ENCODE measurements at places on chromosomes 4 and X.

DNA sequence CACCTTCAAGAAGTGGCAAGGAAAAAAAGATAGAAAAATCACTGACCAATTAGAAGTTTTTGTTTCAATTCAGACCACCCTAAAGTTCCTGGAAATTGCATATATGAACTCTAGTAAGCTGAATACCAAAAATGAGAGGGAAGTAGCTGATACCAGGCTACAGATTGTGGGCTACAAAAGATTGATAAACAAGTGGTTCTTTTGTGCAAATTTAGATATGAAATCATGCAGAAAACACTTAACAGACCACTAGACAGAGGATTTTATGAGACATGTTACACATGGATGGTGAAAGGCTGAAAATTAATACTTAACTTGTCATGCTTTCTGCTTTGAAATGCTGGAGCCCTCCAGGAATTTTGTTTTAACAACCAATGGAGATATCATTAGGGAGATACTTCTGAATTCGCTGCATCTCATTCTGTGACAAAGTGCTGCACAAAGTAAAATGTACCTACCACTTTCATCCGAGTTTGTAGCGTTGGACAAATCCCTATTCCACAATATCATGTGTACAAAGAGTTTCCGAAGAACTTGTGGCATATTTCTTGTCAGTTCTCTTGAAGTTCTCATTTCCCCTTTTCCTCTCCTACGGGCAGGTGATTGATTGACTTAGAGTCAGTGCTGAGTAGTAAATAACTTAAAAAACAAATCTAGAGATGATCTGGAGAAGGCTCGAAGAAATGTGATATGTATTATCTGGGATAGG, 235.0 kb downstream of the PALLD start:
- DNase-seq = no peak

GRCh38 chr4:35463251-35463952, 780.9 kb downstream of the ARAP2 start:
- DNase-seq = no peak

DNA sequence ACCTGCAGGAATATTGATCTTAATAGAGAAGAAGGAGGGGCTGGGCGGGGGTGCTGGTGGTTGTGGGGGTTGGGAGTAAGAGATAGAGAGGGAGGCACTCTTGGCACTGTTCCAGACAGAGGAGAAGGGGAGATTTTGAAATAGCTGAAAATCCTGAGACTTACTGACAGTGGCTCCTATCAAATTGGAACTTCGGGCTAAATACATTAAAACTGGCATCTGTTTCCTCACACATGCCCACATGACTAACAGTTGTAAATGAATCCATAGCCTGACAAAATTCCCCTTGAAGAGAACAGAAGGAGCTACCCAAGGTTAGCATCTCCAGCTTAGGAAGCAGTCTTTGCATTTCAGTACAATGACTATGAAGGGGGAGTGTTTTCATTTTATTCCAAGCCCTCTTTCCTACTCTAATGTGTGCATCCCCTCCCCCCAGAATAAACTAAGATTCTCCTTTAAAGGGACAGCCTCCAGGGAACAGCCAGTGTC, 1.4 kb downstream of the DCX start:
- DNase-seq = no peak

GRCh38 chrX:46165866-46166265, 379.4 kb downstream of the ZNF674 start:
- DNase-seq = no peak

DNA sequence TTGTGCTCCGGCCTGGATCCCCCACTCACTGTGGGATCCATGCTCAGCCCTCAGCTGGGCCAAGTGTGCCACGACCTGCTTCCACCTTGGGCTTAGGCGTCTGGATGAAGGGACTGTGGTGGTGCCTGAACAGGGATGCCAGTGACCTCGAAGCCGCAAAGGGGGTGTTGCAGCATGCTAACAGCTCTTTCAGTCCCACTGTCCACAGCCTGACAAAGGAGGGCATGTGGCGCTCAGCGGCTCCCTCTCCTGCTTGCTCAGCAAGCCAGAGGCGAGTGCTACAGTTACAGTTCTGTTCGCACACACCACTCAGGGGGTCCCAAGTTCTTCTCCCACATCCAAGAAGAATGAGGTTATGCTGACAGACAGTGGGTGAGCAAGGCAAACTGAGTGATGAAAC, 5.2 kb upstream of the IGBP1 start:
- DNase-seq = no peak

DNA sequence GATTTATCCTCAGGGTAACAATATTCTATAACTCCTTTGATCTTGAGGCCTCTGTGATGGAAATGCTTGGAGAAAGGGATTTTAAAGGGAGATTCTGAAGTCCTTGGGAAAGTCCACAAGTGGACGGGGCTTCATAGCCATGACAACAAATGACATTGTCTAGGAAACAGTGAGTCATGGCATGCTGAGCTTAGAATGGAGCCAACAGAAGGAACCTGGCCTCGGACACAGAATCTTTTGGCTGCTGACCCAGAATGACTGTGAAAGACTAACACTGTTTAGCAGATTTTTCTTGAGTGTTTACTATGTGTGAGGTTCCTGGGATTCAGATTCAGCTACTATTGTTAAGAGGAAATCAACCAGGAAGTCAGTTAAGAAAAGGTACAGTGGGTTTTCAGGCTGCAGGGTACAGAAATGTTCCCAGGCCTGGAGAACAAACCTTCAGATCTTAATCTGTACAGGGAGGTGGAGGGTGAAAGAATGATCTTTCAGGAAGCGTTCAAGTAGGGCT, 18.1 kb upstream of the CXCL2 start:
- DNase-seq = peak; percentile 76

DNA sequence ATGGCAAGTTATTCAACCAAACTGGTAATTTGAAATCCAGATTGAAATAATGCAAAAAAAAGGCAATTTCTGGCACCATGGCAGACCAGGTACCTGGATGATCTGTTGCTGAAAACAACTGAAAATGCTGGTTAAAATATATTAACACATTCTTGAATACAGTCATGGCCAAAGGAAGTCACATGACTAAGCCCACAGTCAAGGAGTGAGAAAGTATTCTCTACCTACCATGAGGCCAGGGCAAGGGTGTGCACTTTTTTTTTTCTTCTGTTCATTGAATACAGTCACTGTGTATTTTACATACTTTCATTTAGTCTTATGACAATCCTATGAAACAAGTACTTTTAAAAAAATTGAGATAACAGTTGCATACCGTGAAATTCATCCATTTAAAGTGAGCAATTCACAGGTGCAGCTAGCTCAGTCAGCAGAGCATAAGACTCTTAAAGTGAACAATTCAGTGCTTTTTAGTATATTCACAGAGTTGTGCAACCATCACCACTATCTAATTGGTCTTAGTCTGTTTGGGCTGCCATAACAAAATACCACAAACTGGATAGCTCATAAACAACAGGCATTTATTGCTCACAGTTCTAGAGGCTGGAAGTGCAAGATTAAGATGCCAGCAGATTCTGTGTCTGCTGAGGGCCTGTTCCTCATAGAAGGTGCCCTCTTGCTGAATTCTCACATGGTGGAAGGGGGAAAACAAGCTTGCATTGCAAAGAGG, 4.8 kb upstream of the MPP1 start:
- DNase-seq = peak; percentile 4

- no peak for DNase-seq
Measured at GRCh38 chr4:107692202-107692601, 27.8 kb downstream of the PAPSS1 start.

GRCh38 chr4:119570401-119570800, 58.2 kb downstream of the PDE5A start:
- peak; percentile 73 for DNase-seq

DNA sequence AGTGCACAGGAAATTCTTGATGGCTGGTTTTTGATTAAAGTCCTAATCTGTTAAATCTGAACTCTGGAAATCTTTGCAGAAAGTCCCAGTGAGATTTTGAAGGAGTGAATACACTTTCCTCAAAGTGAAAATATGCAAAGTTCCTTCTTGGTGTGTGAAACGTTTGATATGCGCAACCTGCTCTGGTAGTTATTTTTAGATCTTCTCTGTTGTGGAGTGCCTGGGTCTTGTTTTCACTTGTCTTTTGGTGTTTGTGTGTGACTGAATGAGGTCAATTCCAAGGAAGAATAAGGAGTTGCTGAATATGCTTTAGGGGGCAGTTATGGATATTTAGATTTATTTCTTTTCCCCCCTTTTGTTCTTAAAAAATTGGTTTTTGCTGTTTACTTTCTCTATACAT, 41.7 kb downstream of the SCML1 start:
- DNase-seq = no peak

DNA sequence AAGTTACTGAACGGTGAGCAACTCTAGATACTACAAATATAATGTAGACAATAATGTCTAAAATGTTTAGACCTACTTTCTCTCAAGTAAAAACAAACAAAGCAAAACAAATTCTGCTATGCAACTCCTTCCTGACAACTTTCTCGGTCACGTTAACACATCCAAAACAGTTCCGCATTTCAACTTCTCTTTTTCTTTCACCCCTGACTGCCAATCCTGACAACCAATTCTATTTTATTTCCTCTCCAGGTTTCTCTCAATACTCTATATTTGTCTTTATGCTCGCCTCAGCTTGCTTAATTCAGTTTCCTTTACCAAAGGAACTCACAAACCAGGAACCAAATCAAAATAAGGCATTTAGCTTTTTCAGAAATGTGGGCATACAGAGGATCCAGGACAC, 513.0 kb downstream of the FSTL5 start:
- no peak for DNase-seq

GRCh38 chr4:150252306-150252705, 174.1 kb downstream of the DCLK2 start:
- DNase-seq = no peak

- DNase-seq = no peak
Measured at GRCh38 chr4:16862697-16863096, 35.7 kb downstream of the LDB2 start.

- no peak for DNase-seq
Measured at GRCh38 chrX:78514852-78515251, 144.3 kb downstream of the RTL3 start.

- DNase-seq = peak; percentile 0
Measured at GRCh38 chr4:111362941-111363361, 740.1 kb upstream of the PITX2 start.

DNA sequence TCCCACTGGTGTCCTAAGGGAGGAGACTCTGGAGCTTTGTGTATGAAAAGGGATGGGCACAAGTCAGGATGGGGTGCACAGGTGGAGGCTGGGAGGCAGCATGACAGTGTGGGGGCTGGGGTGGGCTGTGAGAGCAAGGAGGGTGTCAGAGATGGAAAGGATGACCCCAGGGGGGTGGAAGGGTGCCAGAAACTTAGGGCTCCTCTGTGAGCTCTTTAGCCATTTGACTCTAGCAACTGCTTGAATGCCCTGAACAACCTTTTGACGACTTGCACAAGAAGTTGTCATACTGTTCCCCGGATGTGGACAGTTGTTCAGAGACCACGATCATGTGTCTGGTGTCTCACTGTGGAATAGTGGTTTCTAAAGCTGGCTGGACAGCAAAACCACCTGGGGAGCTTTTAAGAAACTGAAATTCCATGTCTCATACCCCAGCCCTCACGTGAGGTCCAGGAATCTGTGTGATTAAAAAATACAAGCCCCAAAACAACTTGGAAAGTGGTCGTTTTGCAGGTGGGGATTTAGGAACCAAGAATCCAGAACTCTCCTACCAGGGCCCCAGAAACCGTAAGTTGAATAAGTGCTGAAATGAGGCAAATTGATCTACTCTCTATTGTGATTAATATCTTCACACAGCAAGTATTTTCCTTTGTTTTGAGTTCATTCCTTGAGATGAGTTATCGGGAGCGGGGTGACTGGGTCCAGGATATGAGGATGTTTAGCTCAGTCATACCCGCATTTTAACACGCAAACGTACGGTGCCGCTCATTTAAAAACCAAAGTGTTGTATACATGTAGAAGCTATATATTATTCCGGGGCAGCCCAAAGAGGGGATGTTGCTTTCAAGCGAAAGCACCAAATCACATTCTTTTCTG, 3.4 kb downstream of the RHOH start:
- DNase-seq = no peak

Measured in EL (cell line).